ENCODE measurements at places on chromosomes 7 and 10.

GRCh38 chr7:57646901-57647246 lies 196.9 kb downstream of the ZNF716 start:
- DNase-seq: no peak

DNA sequence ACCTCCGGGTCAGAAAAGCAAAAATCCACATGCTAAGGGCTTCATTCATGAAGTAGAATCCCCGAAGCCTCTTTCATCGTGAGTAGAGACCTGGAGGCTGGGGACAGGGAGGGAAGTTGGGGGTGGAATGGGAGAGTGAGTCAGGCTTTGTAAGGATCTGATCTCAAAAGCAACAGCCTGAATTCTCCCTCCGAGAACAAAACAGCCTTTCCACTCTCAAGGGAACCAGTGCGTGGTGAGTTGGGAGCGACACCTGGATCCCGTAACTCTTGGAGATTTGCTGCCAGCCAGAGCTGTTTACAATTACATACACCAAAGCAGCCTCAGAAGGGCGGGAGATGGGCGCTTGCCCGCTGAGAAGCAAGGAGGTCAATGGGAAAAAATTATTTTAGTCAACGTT lies 10.8 kb downstream of the AFAP1L2 start:
- no peak for DNase-seq

DNA sequence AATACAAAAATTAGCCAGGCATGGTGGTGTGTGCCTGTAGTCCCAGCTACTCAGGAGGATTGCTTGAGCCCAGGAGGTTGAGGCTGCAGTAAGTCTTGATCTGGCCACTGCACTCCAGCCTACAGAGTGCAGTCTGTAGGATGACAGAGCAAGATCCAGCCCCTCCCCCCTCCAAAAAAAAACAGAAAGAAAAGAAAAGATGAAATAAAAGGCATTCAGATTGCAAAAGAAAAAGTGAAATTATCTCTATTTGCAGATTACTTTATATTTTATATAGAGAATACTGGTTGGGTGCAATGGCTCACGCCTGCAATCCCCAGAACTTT lies 20.7 kb upstream of the ZMIZ2 start:
- no peak for DNase-seq

GRCh38 chr10:129165076-129165720 lies 301.8 kb upstream of the MGMT start:
- no peak for DNase-seq

DNA sequence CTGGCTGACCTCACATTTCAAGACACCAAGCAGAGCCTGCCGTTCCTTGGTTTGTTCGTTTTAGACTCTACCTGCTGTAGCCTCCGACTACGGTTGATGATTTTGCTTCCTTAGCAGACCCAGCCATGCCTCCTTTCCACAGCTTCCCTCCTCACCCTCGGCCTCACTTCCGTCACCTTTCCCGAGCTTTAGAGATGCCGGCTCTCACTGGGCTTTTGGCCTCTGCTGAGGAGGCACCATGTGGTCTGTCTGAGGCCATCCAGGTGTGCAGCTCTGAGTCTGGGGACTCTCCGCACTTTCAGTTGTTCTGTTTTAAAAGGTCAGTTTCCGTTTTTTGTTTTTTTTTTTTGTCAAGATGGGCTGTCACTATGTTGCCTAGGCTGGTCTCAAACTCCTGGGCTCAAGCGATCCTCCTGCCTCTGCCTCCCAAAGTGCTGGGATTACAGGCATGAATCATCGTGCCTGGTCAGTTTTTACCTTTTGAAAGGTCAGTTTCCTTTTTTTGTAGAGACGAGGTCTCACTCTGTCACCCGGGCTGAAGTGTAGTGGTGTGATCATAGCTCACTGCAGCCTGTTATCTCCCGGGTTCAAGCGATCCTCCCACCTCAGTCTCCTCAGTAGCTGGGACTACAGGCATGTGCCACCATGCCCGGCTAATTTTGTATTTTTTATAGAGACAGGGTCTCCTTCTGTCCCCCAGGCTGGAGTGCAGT lies 11.7 kb downstream of the ORAI2 start:
- no peak for DNase-seq

- no peak for DNase-seq
These were observed 4.7 kb upstream of the TEX36 start for GRCh38 chr10:125687507-125688185.

- DNase-seq: no peak
These were observed 520.8 kb downstream of the REEP3 start for GRCh38 chr10:64041989-64042490.

GRCh38 chr10:8137726-8138125 lies 83.2 kb downstream of the GATA3 start:
- DNase-seq: no peak

GRCh38 chr7:113890331-113891030 lies 28.3 kb downstream of the PPP1R3A start:
- no peak for DNase-seq

DNA sequence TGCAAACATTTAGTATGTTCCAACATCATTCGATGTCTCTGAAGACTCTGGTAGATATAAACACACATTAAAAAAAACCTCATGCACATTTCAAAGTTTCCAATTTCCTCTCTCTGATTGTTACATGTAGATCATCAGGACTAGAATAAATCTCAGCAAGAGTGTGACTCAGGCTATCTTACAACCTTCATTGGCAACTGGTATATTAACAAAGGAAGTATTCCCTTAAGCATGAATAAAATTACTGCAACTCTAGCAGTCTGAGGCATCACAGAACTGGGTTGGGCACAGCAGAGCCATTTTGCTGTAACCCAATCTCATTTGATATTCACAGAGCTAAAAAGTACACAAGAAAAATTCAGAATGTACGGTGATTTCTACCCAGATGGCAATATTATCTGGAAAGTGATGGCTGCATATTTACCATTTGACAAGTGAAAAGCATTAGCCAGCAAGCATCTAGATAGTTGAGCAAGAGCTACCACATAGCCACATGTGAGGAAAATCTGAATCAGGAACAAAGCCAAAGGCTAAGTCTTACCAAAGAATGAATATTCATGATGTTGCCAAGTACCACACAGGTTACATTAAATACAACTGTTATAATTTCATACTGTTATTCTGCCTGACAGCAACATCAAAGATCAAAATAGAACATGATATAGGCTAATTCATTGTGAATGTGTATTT lies 232.2 kb downstream of the CRPPA start:
- no peak for DNase-seq

- no peak for DNase-seq
These were observed 123.3 kb upstream of the GHITM start for GRCh38 chr10:84015877-84016595.

GRCh38 chr7:12961910-12962480 lies 274.6 kb downstream of the ARL4A start:
- no peak for DNase-seq

DNA sequence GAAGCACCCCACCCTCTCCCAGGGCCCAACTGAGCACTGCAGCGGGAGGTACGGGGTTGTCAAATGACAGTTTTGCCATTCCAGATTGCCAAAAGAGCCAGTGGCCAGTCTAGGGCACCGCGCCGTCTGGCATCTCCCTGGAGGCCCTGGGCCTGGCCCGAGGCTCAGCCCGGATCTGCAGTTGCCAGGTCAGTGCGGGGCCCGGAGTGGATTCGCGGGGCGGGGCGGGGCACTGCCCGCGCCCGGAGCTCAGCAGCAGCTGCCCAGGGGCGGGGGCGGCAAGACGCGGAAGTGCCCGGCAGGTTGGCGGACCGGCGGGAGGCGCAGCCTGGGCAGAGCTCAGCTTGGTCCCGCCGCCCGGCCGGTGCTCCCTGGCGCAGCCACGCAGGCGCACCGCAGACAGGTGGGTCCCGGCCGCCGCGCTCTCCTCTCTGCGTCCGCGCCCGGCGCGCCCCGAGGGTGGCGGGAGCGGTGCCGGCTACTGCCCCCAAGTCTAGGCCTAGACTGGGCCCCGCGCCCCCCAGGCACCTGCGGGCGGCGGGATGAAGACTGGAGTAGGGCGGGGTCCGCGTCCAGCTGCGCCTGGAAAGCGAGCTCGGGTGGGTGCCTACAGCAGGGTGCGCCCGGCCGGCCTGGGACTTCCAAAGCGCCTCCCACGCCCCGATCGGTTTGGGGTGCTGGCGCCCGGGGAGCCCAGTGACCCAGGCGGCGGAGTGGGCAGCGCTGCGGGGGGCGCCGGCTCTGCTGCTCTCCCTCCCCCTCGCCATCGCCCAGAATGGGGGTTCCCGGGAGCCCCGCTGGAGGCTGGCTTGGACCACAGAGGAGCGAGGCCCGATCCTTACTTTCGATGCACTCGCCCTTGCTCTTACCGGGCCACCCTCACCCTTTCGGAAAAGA lies at the start of gene IRF5:
Gene IRF5, plus strand, starts transcription at position 281 of the 897 bp plus-strand sequence. CDS start 4,155 bp downstream, outside the sequence.
- no peak for DNase-seq

DNA sequence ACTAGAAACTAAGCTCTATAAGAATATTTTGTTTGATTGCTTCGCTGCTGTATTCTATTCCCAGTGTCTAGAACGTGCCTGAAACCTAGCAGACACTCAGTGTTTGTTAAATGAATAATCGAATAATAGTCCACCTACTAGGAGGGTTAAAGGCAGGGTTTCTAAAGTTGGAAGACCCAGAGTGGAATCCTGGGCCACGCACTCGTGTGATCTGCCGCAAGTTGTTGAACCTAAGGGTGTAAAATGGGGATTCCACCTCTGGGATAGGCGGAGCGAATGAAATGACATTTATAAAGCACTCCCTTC lies 702 bp upstream of the AGFG2 start:
- no peak for DNase-seq

DNA sequence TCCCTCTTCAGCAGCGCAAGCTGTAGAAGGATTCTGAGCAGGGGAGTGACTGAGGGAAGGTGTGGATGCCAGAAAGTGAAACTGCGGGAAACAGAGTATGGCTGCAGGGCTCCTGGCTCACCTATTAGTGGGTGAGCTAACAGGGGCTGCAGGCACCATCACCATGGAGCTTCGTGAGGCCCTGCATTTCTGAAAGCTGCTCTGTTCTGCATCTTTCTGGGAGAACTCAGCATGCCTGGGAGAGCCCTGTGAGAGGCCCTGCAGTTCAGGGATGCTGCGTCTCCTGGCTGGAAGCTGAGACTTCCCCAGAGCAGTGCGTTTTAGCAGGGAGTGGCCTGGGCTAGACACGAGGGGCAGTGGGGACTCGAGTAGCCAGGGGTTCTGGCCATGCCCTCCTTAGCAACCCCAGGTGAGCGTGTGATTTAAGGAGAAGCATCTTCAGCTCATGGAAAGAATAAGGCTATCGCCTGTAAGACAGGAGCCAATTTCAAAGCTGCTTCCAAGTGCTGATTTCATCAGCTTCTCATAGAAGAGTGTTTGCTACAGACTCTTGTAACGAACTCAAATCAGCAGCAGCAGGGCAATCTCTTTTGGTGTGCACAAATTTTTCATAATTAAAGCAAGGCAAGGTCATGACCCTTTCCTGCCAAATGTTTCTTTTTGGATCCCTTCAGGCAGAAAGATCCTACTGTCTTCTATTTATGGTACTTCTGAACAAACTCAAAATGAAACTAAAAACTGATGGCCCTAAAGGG lies 293.6 kb upstream of the ZNF32 start:
- DNase-seq: no peak

DNA sequence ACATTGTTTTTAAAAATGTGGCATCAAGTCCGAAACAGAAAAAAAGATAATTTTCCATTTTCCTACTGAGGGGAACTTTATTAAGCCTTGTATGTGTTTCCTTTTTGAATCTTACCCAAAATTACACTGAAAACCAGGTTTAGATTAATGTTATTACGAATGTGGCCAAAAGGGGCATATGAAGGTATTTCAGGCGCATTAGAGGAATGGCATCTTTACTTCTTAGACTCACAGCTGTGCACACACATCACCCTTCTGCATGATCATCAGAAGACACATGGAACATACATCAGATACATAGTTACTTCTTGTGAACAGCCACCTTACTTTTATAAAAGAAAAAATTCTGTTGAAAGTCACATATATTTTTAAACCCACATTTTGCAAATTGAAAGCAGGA lies 58.6 kb upstream of the ZPBP start:
- no peak for DNase-seq

DNA sequence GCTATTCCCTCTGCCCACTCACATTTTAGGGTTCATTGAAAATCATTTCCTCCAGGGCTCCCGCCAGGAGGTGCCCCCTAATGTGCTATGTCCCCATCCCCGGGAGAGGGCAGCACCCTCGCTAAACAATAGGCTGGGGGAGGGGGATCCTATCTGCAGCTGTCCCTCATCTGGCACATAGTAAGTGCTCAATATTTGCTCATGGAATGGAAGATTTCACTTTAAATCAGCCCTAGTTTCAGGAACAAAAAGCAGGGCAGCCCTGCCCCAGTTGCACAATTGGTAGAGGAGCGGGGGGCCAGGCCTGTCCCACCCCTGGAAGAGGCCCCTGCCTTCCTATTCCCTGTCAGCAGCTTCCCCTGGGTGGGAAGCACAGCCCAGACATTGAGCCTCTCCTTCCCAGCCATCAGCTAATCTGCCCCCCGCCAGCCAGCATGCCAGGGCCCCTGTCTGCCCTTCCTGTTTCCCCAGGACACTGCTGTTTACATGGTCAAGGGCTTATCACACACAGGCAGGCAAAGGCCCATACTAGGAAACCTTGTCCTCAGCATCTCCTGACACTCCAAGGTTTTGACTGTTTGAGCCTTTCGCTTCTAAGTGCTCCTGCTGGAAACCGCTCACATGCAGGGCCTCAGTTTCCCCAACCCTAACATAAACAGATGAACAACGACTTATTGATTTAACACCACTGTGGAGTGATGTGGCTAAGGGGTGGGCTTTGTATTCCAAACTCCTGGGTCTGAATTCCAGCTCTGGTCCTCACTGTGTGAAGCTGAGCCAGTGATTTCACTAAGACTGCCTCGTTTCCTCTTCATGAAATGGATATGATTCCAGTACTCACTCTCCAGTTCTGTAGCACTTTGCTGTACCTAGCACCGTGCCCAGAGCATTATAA lies 130.7 kb upstream of the ZMIZ1 start:
- no peak for DNase-seq

- DNase-seq: no peak
These were observed 131.9 kb downstream of the AKR1D1 start for GRCh38 chr7:138208142-138208570.

DNA sequence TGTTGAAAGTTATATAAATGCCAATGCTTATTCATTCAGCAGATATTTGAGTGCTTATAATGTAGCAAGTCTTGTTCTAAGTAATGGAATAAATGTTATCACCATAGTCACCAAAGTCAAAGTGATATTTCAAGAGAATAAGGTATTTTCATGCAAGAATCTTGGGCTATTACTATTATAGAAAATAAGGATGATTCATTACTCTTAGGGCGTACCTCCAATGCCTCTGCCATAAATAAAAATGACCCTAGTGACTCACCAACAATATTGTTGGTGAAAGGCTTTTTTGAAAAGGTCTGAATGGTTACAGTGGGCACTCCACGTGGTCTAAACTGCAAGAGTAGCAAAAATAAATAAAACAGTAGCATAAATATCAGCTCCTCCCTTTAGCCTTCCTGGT lies 68.4 kb downstream of the RALA start:
- no peak for DNase-seq

- DNase-seq: no peak
These were observed 144.6 kb downstream of the ST7 start for GRCh38 chr7:117097860-117098259.

GRCh38 chr10:124231168-124232155 lies 138.1 kb upstream of the CHST15 start:
- no peak for DNase-seq
